GM04503 (cell line): ENCODE measurements at places on chromosomes 3 and 15.
A peak's percentile ranks its signal among the peaks of the same experiment; 100 is the strongest.

DNA sequence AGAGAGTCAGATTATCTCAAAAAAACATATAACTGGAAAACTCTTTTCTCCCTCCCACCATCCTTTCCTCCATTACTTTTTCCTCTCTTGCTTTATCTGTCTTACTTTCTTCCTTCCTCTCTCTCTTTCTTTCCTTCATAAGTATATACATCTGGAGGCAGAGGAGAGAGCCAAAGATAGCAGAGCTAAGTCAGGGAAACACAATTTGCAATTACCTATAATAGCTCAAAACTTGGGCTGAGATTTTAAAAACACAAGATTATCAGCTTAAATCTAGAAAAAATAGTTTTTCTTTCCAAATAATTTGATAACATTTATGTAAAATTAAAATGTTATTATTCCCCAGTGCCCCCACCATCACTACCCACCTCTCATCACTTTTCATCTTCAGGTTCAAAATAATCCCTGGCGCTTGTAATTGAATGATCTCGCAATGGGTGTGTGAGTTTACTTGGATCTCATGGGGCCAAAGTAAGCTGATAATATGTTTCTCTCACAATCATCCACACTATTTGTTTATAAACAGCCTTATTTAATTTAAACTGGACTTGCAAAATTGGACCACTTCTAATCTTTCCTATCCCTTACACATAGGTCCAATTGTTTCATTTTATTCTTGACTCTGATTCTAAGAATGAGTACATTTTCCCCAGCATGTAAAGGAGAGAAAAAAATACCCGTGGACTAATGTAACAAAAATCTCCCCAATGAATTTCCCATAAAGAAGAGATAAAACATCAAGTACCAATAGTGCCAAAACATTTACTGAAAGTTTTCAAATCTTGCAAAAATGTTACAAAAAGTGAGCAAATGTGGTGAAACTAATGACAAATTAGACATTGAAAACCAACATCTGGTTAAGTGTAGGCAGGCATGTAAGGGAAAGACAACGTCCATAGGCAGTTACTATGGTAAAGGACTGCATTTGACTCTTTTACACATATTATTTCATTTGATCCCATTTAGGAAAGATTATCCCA, 236.9 kb downstream of the DTWD1 start:
- no peak for DNase-seq

DNA sequence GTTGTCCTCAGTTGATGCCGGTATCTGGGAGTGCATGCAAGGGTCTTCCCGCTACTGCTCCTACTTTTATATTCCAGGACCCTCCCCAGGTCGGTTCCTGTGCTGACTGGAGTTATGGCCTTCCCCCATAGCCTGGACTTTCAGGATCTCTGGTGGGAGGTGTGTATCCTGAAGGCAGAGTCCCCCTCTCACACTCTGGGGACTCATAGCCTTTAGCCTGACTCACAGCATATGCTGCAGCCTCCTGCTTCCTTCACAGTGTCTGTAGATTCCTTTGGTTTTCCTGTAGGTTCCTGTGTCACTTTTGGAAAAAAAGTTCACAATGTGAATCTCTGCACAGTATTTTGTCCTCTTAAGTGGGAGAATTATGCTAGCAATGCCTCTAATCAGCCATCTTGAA, 180.6 kb upstream of the RBMS3 start:
- DNase-seq, result no peak

GRCh38 chr3:98980915-98981596, 79.6 kb upstream of the DCBLD2 start:
- peak; percentile 65 for DNase-seq

DNA sequence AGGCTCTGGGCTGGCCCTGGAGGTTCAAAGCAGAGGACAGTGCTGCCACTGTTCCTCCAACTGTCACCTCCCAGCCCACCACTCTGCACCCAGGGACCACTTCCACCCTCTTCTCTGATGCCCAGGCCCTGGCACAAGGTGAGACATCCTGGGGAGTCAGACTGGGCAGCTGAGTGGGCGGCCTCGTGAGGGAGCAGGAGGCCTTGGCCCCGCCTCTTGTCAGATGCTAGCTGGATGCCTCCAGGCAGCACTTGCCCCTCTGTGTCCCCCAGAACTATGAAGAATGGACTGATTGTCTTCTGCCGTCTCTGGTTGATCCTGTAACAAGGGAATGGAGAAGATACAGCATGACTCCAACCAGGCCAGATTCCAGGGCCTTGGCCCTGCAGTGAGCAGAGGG, 191.0 kb upstream of the LINGO1 start:
- DNase-seq, result no peak

DNA sequence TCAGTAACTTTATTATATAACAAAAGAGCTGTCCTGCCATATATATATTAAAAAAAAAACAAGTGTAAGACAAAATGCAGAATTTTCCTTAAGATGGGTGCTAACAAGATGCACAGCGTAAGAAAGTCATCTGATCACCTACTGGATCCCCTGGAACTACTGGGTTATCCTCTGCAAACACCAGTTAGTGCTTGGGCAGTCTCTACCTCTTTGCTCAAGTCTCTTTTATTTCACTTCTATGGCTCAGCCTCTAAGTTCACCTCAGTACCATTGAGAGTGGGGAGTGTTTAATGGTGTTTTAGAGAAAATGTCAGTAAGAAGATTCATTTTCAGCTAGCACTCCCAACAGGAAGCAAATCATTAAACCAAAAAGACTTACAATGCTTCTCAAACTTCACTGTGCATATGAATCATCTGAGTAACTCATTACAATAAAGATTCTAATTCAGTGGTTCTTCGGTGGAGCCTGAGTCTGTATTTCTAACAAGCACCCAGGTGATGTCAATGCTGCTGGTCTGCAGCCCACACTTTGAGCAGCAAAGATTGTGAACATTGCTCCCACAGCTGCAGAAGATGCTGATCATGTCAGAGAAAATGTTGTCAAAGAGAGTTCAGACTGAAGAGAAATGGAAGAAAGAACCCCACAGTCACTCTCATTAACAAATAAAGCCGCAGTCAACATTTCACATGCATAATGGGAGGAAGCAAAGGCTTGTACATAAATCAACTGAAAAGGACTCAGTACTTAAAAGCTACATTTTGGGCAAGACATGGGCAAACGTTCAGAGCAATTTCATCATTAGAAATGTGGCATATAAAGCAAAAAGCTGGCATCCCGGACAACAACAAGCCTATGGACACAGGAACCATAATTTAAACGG, 227.1 kb upstream of the ATP11B start:
- no peak for DNase-seq

DNA sequence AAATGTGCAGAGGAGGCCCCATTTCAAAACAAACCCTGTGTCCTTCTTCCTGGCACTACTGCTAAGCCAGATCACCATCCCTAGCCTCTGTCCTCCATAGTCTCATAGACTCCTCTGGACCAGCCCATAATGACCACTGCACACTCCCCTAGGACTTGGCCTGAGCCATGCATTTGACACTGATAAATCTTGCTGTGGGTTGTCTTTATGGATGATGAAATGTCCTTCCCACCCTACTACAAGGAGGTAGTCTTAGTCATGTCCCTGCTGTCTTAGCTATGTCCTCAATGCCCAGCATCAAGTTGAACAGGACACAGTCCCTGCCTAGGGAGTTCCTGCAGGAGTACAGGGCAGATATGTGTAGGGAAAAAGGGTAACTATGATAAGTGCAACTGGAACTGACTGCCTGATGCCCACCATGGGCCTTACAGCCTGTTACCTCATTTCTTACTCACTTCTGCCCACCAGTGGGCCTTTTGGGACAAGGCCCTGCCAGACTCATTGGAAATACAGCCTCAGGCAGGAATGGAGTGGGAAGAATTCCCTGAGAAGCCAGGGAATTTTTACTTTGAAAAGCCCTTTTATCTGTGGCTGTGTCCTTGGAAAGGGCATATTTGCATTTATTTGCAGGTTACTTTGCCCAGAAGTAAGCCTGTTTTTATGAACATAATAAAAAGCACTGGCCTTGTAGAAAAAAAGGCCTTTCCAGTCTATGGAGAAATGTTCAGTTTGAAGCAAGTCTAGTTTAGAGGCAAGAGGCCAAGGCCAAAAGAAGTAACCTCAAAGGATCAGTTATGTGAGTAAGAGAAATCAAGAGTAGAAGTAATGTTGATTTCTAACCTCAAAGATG, 199.6 kb upstream of the EIF1B start:
- no peak for DNase-seq

GRCh38 chr3:186510374-186511079, 33.7 kb downstream of the CRYGS start:
- no peak for DNase-seq

DNA sequence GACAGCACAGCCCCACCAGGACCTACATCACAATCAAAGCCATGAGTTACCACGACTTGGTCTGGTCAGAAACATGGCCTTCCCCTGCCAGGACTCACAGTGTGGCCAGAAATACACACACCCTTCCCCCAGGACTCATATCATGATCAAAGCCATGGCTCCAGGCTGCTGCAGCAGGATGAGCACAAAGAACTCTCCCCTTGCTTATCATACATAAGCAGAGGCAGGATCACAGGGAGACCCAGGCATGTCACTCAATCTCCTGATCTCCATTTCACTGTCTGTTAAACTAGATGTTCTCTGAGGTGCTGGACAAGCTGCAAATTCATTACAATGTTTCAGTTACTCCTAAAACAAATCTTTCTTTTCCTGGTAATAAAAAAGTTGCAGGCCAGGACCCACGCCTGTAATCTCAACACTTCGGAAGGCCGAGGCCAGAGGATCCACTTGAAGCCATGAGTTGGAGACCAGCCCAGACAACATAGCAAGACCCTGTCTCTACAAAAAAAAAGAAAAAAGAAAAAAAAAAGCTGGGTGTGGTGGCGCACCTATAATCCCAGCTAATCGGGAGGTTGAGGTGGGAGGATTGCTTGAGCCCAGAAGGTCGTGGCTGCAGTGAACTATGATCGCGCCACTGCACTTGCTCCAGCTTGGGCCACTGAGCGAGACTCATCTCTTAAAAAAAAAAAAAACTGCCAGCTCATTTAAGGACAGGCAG, 1.2 kb downstream of the PFKFB4 start:
- no peak for DNase-seq

- no peak for DNase-seq
These were observed 761.3 kb downstream of the AGBL1 start for GRCh38 chr15:86840996-86841395.

- DNase-seq, result no peak
These were observed 17.1 kb upstream of the NANOGP8 start for GRCh38 chr15:35102186-35102585.
